ENCODE measurements at places on chromosomes 11 and 22.
A peak's percentile ranks its signal among the peaks of the same experiment; 100 is the strongest.

DNA sequence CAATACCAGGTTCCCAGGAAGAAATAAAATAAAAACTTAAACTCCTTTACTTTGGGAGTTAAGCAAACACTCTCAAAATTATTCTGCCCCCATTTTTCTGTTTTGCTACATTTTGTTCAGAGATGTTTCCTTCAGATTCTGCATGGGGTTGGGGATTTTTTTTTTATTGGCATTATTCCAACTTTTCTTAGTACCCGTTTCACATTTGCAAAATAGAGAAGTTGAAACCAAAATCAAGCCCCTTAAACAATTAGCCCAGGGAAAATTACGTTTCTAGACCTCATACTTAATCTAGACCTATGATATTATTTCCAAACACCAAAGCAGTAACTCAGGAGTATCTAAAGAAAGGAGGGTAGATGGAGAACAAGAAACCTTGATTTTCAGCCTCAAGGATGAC is 20.6 kb upstream of the MS4A7 start:
- peak; percentile 82 for DNase-seq

GRCh38 chr11:126327281-126328000 is 23.6 kb downstream of the DCPS start:
- DNase-seq, result no peak

DNA sequence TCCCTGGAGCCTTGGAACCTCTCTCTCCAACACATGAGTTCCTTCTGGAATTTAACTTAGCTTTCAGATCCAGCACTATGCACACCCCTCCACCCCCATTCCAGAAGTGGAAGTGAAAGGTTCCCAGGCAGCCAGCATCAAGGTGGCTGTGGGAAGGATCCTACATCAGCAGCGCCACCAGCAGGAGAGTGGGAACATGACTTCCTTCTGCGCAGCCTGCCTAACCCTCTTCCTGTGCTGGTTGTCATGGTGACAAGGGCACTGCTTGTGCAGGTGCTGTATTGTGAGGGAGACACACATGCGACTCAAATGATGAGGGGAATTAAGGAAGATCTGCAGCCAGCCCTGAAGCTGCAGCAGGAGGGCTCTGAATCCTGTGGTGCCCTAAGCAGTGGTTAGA is 904.5 kb upstream of the API5 start:
- no peak for DNase-seq

- DNase-seq, result no peak
Measured at GRCh38 chr11:75223954-75224643, 16.5 kb upstream of the TPBGL start.

- no peak for DNase-seq
Measured at GRCh38 chr11:94678901-94679300, 89.3 kb upstream of the AMOTL1 start.

- DNase-seq, result no peak
Measured at GRCh38 chr11:97751952-97752351, 1268.8 kb upstream of the CNTN5 start.

All from B cell (primary cell).